ENCODE measurements at places on chromosomes 3 and 15.

DNA sequence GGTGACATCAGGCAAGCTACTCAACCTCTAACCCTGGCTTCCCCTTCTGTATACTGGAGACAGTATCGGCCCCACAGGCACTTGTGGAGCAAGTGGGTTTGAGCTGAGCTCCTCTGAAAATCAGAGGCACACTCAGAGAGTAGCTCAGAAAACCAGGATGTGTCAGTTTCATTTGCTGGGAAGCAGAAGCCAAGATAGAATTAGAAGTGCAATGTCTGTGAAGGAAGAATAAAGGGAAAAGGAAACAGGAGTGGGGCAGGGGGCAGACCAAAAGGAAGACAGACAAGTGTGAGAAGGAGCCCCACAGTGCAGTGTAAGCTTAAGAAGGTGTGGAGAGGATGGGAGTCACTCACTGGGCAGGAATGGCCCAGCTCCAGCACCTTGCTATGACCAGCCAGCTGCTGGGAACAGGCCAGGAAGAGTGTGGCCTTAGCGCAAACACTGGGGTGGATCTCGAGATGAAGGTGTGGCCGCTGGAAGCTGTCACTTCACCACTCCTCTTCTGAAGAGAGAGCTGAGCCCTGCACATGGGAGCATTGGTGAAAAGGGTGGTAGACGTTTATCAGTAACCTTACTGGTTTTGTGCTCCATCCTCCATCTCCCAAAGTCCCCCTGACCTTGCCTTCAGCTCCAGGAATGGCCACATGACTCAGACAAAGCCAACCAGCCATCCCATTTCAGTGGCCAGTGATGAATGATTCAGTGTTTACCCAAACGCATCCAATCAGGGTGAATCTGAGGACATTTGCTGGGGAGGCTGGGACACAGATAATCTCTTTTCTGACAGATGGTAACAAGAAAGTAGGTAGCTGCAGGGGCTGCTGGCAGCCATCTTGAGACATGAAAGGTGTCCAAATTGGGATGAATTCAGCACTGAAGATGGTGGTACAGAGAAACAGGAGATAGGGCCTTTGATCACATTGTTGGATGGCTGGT is 108.4 kb downstream of the SHQ1 start:
- H3K27me3 ChIP-seq, result no peaks in the 10 kb centered on the region
- no peaks in the 10 kb centered on the region for H3K36me3 ChIP-seq
- DNase-seq, result peak; percentile 22
- no peaks in the 10 kb centered on the region for H3K4me1 ChIP-seq
- no peak overlapping the region for H3K4me3 ChIP-seq
- H3K27ac ChIP-seq, result no peak overlapping the region

DNA sequence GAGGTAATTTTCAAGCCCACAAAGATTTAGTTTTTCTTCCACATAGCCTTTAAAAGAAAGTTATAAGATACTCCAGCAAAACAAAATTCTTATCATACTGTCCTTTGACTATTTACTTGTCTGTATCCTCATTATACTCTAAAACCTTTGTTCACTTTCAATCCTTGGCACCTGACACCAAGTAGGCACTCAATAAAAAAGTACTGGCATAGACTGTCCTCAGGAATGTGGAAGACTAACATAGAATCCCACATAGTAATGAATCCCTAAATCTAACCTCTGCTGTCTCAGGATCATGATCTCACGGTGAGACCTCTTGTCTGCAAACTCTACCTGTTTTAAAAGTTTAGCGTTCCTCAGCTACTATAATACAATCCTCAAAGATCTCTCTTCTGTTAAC is 21.6 kb downstream of the PHC3 start:
- DNase-seq, result no peak
- H3K36me3 ChIP-seq, result peaks cover 36% of the 10 kb centered on the region
- H3K27ac ChIP-seq, result no peak overlapping the region
- no peaks in the 10 kb centered on the region for H3K27me3 ChIP-seq
- H3K4me3 ChIP-seq, result no peak overlapping the region

- no peaks in the 10 kb centered on the region for H3K4me1 ChIP-seq
- no peak overlapping the region for H3K27ac ChIP-seq
- H3K4me3 ChIP-seq, result no peak overlapping the region
- H3K36me3 ChIP-seq, result no peaks in the 10 kb centered on the region
Measured at GRCh38 chr3:35678643-35679161, 39.4 kb downstream of the ARPP21 start.

DNA sequence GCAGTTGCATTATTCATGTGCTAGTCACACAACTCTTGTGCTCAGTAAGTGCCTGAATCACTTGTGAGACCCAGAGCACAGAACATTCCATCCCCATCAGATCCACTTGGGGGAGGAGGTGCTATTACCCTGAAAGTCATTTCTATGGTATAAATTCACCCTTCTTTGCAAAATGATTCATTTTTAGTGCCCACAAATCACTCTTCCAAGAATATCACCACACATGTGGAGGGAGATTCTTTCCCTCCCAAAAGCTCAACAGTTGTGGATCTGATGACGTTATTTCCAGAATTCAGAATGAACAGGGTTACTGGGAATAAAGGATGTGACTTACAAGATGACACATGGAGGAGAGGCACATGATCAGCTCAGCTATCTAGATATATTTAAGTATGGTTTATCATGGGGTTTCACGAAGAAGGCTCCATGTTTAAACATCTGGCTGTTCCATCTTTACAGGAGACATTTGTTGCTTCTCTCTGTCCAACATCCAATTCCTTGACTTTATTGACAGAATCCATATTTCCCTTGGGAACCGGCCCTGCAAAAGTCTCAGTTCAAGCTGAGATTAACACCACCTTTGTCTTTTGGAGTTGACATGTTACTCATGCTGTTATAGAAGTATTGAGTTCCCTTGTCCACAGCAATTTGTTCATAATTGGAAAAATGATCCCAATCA is 214.2 kb upstream of the PROK2 start:
- peak overlapping the region; percentile 94 for H3K27ac ChIP-seq
- no peaks in the 10 kb centered on the region for H3K27me3 ChIP-seq
- H3K4me1 ChIP-seq, result peaks cover 25% of the 10 kb centered on the region

DNA sequence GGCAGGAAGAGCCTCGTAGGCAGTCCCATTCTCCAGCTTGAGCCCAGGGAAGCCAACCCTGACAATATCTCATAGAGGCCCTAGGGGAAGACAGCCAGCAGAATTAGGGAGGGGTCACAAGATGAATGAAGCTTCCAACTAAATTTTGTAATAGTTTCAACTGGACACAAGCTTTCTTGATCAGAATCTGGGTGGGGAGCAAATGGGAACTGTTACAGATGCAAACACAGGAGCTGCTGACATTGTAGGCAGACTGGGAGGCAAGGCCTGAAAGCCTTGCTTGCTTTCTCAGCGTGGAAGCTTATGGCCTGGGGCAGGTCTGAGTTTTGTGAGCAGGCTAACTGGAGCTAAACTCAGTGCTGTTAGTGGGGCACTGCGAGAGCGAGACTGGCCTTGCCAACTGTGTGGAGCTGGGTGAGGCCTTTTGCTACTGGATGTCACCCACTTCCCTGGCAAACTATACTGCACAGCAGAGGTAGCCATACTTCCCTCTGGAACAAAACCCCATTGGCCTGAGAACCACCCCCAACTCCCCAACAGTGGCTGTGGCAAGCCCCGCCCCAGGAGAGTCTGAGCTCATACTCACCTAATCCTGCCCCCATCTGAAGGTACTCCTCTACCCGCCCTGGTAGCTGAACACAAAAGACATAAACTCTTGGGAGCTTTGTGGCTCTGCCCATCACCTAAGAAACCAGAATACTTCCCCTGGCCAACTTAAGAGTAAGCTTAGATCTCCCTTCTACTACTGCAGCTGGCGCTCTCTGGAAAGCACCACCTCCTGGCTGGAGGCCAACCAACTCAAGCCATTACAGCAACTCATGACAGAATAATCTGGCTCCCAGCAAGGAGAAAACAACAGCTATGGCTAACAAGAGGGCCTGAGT is 42.9 kb downstream of the CFAP20DC start:
- peaks cover 6% of the 10 kb centered on the region for H3K4me1 ChIP-seq
- H3K27me3 ChIP-seq, result no peaks in the 10 kb centered on the region
- H3K27ac ChIP-seq, result no peak overlapping the region
- DNase-seq, result peak; percentile 62
- H3K4me3 ChIP-seq, result no peak overlapping the region

- H3K36me3 ChIP-seq, result peaks cover 20% of the 10 kb centered on the region
- DNase-seq, result peak; percentile 84
- H3K4me3 ChIP-seq, result no peak overlapping the region
- H3K4me1 ChIP-seq, result peaks cover 39% of the 10 kb centered on the region
Measured at GRCh38 chr3:184368586-184369183, 7.2 kb downstream of the POLR2H start.

- no peak overlapping the region for H3K4me3 ChIP-seq
- no peaks in the 10 kb centered on the region for H3K36me3 ChIP-seq
- H3K27me3 ChIP-seq, result peaks cover 22% of the 10 kb centered on the region
- no peaks in the 10 kb centered on the region for H3K4me1 ChIP-seq
Measured at GRCh38 chr3:13346481-13347389, 73.4 kb downstream of the NUP210 start.

DNA sequence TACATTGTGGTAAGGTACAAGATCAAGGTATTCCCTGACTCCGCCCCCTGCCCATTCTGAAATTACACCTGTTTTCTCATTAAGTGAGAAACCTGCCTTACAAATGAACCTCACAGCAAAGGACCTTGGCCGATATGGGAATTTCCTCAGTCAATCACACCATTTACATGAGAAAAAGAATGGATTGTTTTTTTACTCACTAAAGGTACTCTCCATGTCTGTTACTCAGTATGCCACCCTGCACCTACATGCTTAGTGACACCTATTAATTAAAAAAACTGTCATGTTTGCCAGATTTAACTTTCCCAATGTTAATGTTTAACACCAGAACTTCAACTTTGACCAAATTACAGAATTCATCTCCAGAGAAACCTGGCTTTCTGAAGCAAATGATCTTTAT is 62.0 kb downstream of the ESYT3 start:
- no peak overlapping the region for H3K4me3 ChIP-seq
- H3K36me3 ChIP-seq, result no peaks in the 10 kb centered on the region
- DNase-seq, result no peak
- H3K4me1 ChIP-seq, result peaks cover 23% of the 10 kb centered on the region
- H3K27me3 ChIP-seq, result no peaks in the 10 kb centered on the region

DNA sequence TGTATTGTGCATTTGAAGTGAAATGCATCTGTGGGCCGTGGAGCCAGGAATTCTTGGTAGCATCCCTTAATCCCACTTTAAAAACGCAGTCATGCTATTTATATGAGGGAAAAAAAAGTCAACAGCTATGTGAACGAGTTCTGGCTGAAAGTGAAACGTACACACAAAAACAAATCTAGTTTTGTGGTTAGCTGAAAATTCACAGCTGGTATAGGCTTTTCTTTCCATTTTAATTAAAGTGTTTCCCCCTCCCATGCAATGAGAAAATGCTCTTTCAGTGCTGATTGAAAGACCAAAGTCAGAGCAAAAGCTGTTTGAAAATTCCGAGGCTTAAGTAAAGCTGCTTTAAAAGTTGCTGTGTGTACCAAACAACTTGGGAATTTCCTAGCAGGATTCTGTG is 297.4 kb downstream of the PLCL2 start:
- no peak overlapping the region for H3K4me3 ChIP-seq
- H3K4me1 ChIP-seq, result peaks cover 16% of the 10 kb centered on the region
- DNase-seq, result no peak
- no peaks in the 10 kb centered on the region for H3K27me3 ChIP-seq
- no peak overlapping the region for H3K27ac ChIP-seq
- H3K36me3 ChIP-seq, result no peaks in the 10 kb centered on the region

DNA sequence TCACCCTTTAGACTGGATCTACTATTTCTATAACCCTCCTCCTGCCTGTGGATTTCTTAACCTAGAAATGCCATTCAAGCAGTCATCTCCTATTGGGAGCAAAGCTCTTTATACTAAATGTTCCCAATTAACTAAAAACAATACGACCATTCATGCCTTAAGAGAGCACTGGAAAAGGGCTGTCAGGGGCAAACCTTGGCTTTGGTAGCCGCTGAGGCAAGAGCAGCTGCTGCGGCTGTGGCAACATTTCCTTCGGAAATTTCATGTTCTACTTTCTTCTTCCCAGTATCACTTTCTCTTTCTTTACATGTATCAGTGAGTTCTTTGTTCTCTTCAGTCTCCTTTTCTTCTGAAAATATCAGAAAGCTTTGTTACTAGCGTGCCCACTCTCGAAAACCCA is 56.3 kb upstream of the CSPG5 start:
- H3K4me3 ChIP-seq, result no peak overlapping the region
- no peaks in the 10 kb centered on the region for H3K27me3 ChIP-seq
- no peak overlapping the region for H3K27ac ChIP-seq
- DNase-seq, result no peak

- no peak overlapping the region for H3K27ac ChIP-seq
- peak; percentile 38 for DNase-seq
- no peak overlapping the region for H3K4me3 ChIP-seq
- no peaks in the 10 kb centered on the region for H3K36me3 ChIP-seq
Measured at GRCh38 chr3:149414557-149415231, 37.2 kb upstream of the TM4SF1 start.

DNA sequence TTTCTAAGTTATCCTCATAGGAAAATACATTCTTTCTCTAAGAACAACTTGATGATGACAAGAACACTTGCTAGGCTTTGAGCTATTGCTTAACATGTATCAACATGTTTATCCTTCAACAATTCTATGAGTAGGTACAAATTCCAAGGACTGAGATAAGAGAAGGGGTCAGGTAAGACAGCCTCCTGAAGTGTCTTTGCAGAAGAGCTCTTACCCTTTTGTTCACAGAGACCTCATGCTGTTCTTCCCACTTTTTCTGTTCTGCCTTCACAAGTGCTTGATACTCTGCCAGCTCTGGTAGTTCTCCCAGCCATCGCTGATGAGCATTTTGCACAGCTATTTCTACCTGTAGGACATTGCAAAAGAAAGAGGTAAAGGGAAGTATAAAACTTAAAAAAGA is 50.9 kb downstream of the CEP152 start:
- no peak overlapping the region for H3K4me3 ChIP-seq
- H3K27ac ChIP-seq, result no peak overlapping the region
- H3K4me1 ChIP-seq, result no peaks in the 10 kb centered on the region

GRCh38 chr15:91265416-91265940 is 165.4 kb downstream of the SV2B start:
- H3K27me3 ChIP-seq, result 0 out of 2 replicates have a peak, but pooled peaks cover 4% of the 10 kb centered on the region
- H3K27ac ChIP-seq, result no peak overlapping the region
- no peak for DNase-seq
- H3K4me1 ChIP-seq, result no peaks in the 10 kb centered on the region
- no peaks in the 10 kb centered on the region for H3K36me3 ChIP-seq

All from GM23248 (cell line).